Endothelial cell (in vitro differentiated cells): ENCODE measurements at places on chromosomes 1 and 21. TPM values are rescaled to one million over a fixed set of nuclear protein-coding genes. Genes with fewer than 3 reads are reported as not detected.

MCM3AP gene
- total RNA-seq, result 92.1 TPM

KIAA1614 gene
- 2.6 TPM for total RNA-seq

TRIM67 gene
- 0.26 TPM for total RNA-seq

TTC24 gene
- total RNA-seq, result not detected

KRTAP13-2 gene
- not detected for total RNA-seq

- DNase-seq, result no peak
Measured at GRCh38 chr1:177848577-177848976, 121.3 kb downstream of the SEC16B start.

- no peak for DNase-seq
Measured at GRCh38 chr1:197150336-197151005, 4.0 kb upstream of the ASPM start.

GRCh38 chr21:26686278-26686677, 113.2 kb upstream of the CYYR1 start:
- DNase-seq, result no peak

- DNase-seq, result no peak
Measured at GRCh38 chr1:24866211-24867083, 63.6 kb downstream of the RUNX3 start.

DNA sequence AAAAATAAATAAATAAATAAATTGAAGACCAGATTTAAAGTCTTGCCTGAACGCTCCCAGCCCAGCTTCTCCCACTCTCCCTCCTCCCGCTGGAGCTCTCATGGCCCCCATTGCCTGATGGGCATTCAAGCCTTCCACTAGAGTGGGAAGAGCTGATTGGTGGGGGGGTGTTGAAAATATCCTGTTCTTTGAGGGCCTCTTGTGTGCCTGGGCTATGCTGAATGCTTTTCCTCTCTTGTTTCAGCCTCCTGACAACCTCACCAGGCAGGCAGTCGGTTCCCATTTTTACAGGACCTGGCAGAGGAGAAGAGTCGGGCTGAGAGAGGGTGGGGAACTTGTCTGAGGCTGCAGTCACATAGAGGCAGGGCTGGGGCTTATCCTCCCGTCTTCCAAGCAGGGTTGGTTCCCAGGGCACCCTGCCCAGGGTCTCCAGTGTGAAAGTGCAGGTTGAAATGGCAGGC, 59.2 kb upstream of the SSBP3 start:
- no peak for DNase-seq

- no peak for DNase-seq
Measured at GRCh38 chr1:64675718-64676345, 69.0 kb upstream of the RAVER2 start.

GRCh38 chr1:70714149-70714548, 303.1 kb downstream of the CTH start:
- DNase-seq, result no peak

GRCh38 chr1:227774821-227775661, 39.8 kb downstream of the SNAP47 start:
- DNase-seq, result no peak

GRCh38 chr1:71166178-71167173, 85.6 kb upstream of the ZRANB2 start:
- DNase-seq, result no peak

DNA sequence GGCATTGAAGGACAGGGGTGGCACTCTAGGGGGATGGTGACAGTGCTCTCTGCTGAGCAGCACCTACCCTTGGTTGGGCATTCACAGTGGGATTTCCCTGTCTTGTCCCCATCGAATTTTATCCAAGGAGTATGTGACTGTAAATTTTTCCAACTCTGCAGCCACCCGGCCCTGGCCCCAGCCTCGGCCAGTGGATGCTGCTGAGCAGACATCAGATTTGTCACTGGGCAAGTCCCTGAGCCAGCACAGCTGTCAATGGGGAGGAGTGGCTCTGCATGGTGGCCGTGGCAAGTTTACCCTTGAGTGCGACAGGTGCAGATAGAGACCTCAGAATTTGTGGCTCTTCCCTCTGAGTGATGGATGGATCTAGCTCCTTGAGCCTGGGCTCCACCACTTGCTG, 240.2 kb upstream of the CSF3R start:
- no peak for DNase-seq

GRCh38 chr1:8597455-8597854, 220.0 kb downstream of the RERE start:
- no peak for DNase-seq

GRCh38 chr1:25628741-25629421, 12.3 kb downstream of the MAN1C1 start:
- no peak for DNase-seq

GRCh38 chr1:62312698-62313097, 6.5 kb downstream of the KANK4 start:
- no peak for DNase-seq

DNA sequence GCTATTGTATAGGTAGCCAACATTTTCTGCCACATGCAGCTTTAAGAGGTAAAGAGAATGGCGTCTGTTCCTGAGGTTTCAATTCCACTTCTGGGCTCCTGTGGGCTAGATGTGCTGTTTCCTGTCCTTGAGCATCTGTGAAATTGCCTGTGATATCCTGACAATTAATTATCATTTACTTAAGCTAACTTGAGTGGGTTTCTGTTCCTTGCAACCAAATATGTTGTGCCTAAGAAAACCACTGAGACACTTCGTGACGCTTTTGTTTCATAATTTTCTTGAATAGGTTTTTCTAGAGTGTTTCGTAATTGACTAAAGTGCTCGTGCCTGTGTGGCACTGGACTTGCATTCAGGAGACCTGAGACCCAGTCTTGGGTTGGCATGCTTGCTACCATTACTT, 127.3 kb upstream of the POU3F1 start:
- no peak for DNase-seq

DNA sequence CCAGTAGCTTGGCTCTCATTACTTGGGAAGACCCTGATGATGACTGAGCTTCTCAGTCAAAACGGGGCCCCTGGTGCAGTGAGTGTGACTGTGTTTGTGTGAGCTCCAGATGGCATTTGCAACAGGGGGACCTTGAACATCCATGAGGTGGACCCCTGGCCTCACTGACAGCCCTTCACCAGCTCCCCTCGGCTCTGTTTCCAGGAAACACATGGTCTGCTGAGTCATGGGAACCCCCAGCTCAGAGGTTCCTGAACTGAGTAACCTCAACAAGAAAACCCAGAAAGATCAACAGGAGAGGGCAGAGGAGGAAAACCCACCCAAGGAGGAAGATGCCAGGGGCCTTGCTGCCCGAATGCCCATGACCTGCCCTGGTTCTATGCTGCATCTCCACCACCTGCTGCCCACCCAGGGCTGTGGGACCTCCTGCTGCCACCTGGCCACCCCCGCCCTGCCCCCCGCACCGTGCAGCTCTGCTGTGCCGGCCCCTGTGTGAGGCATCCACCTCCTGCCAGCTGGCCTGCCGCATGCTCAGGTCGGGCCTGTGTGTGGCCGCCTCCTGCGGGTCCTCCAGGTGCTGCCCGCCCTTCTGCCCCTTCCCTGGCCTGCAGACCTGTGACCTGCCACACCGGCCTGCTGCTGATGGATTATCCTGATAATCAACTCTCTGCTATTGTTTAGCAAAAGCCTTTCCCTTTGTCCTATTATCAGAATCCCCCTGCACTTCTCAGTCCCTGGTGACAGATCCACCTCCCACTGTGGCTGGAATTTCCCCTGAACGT, 4.2 kb upstream of the KRTAP12-1 start:
- DNase-seq, result no peak
